ENCODE measurements at places on chromosomes 13 and 19.

GRCh38 chr19:54502518-54503048 is at the start of gene LAIR2:
LAIR2 (plus strand) TSS chr19:54502831; CDS start chr19:54502919, 88 bp downstream.
- no peak for DNase-seq

GRCh38 chr13:21297447-21297846 is 121.0 kb downstream of the MRPL57 start:
- no peak for DNase-seq

DNA sequence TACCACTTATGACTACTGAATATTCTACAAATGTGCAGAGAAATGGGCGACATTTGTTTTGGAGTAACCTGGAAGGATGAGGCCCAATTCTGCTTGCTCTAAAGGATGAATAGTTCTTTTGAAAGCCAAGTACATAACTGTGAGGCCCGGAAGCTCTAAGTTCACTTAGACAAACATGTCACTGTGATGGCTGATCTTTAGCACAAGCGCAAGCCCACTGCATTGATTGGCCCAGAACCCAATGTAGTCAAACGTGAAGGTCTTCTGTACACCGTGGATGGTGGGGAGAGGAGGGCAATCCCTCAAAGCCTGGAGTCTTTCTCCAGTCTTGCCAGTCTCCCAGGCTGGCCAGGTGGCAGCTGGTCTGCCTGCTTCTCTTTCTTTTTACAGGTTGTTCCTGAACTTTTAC is 139.6 kb downstream of the RFC3 start:
- DNase-seq = no peak

DNA sequence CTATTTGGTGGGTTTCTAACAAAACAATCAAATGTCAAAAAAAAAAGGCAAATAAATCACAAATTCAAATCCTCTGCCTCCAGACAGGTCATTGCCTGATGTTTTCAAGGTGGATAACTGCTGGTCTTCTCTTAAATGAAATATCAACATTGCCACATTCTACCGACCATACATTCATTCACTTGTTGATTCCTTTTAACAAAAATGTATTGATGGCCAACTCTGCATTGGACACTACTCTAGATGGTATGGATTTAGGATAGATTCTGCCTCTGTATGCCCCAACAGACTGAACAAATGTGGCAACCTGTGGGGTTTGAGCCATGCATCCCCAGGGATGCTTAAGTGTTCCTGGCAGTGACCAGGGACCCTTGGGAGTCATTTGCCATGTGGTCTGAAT is 87.6 kb upstream of the STK24 start:
- DNase-seq = no peak

All from CD8-positive, alpha-beta memory T cell (primary cell).